ENCODE measurements at places on chromosomes 13 and 19.
A peak's percentile ranks its signal among the peaks of the same experiment; 100 is the strongest.

DNA sequence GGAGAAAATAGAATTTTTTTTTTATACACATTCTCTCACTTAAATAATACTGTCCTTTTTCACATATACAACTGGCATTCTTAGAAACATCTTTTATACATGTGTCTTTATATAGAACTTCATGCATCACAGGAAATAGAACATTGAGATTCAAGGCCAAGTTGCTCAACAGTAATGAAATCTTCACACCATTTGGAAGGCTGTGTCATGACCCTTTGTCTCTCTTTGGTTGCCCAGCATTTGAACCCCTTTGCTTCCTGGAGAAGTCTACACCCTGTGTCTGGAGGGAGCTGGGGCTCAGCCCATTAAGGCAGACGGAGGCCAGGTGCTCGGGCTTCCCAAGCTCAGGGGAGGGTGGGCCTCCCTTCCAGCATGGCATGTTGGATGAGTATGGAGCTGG, 41.1 kb downstream of the B3GLCT start:
- no peak for DNase-seq

DNA sequence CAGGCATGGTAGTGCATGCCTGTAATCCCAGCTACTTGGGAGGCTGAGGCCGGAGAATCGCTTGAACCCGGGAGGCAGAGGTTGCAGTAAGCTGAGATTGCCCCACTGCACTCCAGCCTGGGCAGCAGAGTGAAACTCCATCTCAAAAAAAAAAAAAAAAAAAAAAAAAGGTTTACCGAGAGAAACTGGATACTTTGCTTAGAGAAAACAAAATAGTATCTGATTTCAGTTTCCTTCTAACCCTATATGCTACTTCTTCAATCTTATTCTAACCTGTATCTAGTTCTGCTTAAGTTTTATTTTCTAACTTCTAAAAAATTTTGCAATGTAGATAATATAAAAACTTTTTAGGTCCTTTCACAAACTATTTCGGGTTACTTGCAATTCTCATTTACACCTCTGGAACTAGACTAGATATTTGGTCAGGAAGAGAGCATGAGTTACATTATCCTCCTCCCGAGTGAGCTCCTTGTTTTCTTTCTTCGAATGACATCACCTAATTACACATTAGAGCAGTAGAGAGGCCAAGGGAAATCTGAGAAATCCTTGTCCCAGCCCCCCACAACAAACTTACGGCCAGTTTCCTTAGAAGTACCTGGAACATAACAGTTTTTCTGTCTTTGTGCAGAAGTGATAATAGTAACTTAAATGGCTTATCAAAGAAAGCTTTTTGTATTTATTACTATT, 128.9 kb downstream of the B3GLCT start:
- DNase-seq: no peak

DNA sequence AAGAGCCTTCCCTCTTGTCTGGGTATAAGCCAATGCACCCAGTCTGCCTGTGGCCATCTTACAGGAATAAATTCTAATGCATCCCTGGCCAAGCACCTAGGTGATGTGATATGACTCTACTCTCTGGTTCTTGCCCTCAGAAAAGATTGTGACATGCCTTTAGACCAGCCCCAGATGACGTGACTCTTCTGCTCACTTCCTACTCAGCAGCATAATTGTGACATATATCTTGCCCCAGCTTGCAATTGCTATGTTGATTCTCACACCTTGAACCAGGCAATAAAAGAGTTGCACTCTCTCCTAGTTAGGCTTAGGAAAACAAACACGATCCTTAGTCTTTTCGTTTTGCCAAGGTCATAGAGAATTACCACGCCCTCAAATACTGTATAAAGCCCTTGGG, 13.3 kb upstream of the ZNF726 start:
- DNase-seq: no peak

- DNase-seq: no peak
These were observed 1407.7 kb upstream of the SLC10A2 start for GRCh38 chr13:104473936-104474335.

DNA sequence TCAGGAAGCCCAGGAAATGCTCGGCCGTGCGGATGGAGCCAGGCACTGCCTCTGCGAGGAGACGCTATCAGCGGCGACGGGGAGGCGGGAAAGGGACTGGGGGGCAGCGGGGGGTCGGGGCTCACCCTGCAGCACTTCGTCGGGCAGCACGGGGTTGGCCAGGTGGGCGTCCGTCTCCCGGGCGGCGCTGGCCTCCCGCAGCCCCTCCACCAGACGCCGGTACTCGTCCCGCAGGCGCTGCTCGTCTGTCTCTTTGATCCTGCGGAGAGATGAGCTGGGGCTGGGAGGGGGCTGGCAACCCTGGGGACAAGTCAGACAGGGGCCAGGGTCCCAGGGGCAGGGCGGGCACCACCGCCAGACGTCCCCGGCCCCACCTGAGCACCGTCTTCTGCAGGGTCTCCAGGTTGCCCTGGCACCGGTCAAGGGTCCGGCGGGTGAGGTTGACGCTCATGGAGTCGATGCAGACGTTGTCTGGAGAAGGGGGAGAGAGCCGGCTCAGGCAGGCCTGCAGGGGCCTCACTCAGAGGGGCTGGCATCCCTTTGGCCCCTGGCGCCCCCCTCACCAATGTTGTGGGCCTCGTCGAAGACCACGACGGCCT, 6.4 kb downstream of the ERCC2 start:
- DNase-seq: no peak

DNA sequence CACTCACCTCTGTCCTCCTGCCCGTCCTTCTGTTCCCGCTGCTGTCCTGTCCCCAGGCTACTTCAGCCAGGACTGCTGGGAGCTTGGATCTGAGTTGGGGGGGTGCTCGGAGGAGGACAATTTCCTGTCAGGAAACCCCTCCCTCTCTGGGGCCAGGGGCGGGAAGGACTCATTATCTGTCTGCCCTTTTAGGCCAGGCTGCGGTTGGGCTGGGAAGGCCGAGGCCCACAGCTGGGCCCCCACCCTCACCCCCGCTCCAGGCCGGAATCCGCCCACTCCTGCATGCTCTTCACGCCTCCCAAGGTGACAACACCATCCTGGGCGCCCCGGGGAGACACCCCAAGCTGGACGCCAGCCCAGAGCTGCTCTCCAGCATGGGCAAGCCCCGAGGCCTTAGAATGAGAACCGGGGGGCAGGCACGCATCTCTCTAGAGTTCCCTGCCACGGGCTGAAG, at the start of gene EXOC3L2:
Gene EXOC3L2 (minus strand): TSS at position 74 of the 454 bp plus-strand sequence. CDS start 6,362 bp downstream, outside the sequence.
- DNase-seq: no peak

- DNase-seq: no peak
These were observed 1.7 kb upstream of the S1PR4 start for GRCh38 chr19:3176715-3177501.

GRCh38 chr19:33214596-33214995, 11.1 kb downstream of the SLC7A10 start:
- DNase-seq: peak; percentile 44

GRCh38 chr19:2986951-2987524, 9.7 kb downstream of the TLE6 start:
- peak; percentile 28 for DNase-seq

- DNase-seq: no peak
These were observed 283.1 kb upstream of the TMTC4 start for GRCh38 chr13:100957741-100958140.

GRCh38 chr13:81320516-81320915, 979.6 kb upstream of the SPRY2 start:
- no peak for DNase-seq

GRCh38 chr19:11203194-11204075, 6.1 kb upstream of the KANK2 start:
- peak; percentile 28 for DNase-seq

- DNase-seq: no peak
These were observed 518.8 kb downstream of the MYO16 start for GRCh38 chr13:109148243-109148642.

DNA sequence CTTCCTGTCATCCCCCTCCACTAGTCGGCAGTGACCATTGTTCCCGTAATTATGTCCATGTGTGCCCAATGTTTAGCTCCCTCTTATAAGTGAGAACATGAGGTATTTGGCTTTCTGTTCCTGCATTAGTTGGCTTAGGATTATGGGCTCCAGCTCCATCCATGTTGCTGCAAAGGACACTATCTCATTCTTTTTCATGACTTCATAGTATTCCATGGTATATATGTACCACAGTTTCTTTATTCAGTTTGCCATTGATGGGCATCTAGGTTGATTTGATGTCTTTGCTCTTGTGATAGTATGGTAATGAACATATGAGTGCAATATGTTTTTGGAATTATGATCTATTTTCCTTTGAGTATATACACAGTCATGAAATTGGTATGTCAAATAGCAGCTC, 522.1 kb downstream of the DCT start:
- DNase-seq: no peak

GRCh38 chr13:111492958-111493357, 172.5 kb downstream of the TEX29 start:
- DNase-seq: no peak

GRCh38 chr13:80476953-80477352, 136.0 kb upstream of the SPRY2 start:
- no peak for DNase-seq

- no peak for DNase-seq
These were observed 366.9 kb downstream of the KLF12 start for GRCh38 chr13:73767191-73767741.

DNA sequence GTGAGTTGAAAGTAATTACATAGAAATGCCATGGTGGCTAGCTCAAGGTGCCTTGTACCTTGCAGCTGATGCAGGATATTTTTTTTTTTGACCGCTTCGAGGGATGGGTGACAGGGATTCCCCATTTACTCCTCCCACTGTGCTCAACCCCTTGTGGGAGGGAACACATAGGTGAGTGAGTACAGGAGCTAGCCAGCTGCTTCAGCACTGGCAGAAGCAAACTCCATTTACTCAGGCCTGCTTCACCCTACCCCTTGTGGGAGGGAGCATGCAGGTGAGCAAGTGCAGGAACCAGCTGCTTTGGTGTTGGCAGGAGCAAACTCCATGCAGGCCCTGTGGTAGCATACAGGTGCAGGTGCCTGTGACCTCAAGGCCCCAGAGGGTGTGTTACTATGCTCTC, 330.1 kb downstream of the TDRD3 start:
- no peak for DNase-seq

DNA sequence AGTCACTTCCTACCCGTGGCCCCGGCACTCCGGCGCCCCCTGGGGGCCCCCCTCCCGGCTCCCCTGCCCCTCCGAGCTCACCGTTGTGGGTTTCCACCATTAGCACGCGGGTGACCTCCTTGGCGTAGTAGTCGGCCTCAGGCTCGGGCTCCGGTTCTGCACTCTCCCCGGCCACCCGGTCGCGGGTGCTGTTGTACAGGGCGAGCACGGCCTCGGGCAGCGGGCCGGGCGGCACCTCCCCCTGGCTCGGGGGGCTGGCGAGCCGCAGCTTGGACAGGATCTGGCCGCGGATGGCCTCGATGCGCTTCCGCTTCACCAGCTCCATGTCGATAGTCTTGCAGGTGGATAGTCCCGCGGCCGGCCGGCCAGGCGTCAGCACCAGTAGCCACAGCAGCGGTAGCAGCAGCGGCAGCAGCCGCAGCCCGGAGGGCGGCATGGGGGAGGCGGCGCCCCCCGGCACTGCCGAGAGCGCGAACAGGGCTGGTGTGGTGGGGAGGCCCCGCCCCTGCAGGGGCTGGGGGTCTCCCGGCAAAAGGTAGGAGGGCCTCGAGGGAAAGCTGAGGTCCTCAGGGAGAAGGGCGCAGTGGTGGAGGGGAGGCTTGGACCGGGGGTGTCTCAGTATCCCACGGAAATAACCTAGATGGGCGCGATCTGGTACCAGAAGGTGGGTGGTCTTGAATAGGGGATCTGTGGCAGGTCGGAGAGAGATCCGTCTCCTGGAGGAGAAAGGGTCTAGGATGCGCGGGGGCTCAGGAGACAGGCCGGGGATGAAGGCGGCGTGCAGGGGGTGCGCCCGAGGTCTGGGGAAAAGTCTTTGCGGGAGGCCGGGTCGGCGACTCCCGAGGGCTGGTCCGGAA, 885 bp downstream of the TGFB1 start:
- peak; percentile 36 for DNase-seq

GRCh38 chr19:611481-611868, 21.8 kb downstream of the HCN2 start:
- no peak for DNase-seq

- DNase-seq: no peak
These were observed 16.0 kb downstream of the ILF3 start for GRCh38 chr19:10670182-10670581.

DNA sequence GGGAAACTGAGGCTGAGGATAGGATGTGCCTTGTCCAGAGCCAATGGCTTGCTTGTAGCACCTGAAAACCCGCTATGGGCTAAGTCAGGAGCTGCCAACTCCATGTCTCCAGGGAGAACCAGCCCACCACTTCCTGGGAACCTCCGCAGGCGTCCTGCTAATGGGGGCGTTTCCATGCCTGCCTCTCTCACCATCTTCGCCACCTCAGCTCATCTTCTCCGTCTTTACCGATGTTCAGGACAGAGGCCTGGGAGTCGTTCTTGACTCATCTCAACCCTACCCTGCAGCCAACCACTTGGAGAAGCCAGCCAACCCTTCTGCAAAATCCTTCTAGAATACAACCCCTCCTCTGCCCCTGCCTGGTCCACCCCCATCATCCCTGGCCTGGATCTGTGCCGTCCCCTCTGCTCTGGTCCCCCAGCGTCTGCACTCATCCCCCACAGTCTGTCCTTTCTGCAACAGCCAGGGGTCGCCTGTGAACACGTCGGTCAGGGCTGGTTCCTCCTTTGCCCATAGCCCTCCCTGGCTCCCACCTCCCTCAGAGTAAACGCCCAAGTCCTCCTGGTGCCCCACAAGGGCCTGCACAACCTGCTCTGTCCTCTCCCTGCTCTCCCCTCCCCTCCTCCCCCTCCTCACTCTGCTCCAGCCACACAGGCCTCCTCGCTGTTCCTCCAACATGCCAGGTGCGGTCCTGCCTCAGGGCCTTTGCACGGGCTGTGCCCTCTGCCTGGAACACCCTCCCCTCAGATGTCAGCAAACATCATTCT, 31.0 kb downstream of the PTPRS start:
- DNase-seq: no peak

DNA sequence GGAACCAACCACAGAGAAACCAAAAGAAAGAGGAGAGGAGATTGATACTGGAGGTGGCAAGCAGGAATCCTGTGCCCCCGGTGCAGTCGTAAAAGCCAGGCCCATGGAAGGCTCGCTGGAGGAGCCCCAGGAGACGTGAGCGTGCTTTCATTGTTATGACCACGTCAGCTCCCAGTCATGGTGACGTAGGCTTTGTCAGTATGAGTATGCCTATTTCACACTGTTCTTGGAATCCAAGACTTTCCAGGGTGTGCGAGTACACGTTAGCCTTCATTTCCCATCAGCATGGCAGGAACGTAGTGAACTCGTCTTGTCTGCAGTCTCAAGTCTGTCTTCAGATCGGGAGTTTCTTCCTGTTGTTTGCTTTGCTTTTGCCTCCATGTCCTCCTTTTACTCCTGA, 15.4 kb upstream of the CHAMP1 start:
- no peak for DNase-seq

GRCh38 chr19:47094557-47095475, 18.8 kb downstream of the ZC3H4 start:
- DNase-seq: no peak

DNA sequence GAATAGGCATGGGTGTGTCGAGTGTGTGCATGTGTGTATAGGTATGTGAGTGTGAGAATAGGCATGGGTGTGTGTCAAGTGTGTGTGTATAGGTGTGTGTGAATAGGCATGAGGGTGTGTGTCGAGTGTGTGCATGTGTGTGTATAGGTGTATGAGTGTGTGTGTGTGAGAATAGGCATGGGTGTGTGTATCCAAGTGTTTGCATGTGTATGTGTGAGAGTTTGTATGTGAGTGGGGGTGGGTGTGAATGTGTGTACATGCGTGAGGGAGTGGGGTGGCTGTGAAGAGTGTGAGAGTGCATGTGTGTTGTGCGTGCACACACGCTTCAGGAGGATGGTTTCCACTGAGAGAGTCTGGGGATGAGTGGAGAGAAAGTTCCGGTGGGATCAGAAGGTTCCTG, 13.5 kb downstream of the EVI5L start:
- DNase-seq: no peak

Data from SHP77 (cell line).